ENCODE measurements at places on chromosomes 12 and 14. TPM values are rescaled to one million over a fixed set of nuclear protein-coding genes. Genes with fewer than 3 reads are reported as not detected.

Gene EPYC
- not detected for total RNA-seq

Gene PPM1A
- total RNA-seq = 50.2 TPM

Gene HPD
- 1.8 TPM for total RNA-seq

Gene PTPRQ
- total RNA-seq = 9.8 TPM

Gene RNASE7
- total RNA-seq = not detected

GRCh38 chr14:54168489-54168888 is 211.9 kb upstream of the BMP4 start:
- no peak for DNase-seq

DNA sequence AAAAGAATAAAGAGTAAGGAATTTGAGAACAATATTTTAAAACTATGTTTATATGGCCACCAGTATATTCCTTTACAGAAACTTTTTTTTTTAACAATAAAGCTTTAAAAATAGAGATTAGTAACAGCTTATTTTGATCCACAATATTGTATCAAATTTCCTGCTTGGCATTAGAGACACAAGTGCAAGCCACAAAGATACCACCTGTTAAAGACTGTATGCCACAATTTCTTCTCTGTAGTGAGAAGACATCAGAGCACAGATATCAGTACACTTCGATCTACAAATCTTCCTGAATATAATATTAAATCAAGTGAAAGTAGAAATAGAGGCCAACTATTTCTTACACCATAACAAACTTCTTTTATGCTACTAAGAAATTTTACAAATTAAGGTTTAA is 68.0 kb downstream of the GALNT4 start:
- DNase-seq = no peak

GRCh38 chr14:56760164-56760914 is 49.9 kb downstream of the OTX2 start:
- DNase-seq = no peak

- no peak for DNase-seq
These were observed 257.8 kb downstream of the DPF3 start for GRCh38 chr14:72636094-72636493.

DNA sequence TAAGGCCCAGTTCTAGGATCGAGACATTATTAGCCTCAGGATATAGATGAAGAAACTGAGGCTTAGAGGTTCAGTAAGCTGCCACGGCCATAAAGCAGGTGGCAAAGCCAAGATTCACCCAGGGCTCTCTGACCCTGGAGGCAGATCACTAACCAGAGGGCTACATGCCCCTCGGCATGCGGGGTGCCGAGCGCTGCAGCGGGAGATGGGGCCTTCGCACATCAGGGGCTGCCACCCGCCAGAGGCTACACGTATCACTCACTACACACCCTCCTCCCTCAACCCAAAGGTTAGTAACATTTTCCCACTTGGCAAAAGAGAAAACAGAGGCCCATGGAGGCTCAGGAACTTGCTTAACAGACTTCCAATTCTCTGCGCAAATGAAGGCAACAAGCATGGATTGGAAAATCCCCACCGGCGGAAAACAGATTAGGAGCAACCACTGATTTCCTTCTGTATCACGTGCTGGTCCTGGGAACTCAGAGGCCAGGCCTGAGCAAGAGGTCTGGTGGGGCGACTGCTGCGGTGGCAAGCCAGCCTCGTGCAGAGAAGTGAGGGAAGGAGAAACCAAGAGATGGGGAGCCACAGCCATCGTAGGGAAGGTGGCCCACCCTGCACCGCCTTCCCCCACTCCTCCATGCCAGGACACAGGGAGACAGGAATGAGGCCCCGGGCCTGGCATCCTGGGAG is 6.0 kb downstream of the CCDC85C start:
- DNase-seq = no peak

- no peak for DNase-seq
These were observed 3.8 kb downstream of the USP15 start for GRCh38 chr12:62263966-62264365.

DNA sequence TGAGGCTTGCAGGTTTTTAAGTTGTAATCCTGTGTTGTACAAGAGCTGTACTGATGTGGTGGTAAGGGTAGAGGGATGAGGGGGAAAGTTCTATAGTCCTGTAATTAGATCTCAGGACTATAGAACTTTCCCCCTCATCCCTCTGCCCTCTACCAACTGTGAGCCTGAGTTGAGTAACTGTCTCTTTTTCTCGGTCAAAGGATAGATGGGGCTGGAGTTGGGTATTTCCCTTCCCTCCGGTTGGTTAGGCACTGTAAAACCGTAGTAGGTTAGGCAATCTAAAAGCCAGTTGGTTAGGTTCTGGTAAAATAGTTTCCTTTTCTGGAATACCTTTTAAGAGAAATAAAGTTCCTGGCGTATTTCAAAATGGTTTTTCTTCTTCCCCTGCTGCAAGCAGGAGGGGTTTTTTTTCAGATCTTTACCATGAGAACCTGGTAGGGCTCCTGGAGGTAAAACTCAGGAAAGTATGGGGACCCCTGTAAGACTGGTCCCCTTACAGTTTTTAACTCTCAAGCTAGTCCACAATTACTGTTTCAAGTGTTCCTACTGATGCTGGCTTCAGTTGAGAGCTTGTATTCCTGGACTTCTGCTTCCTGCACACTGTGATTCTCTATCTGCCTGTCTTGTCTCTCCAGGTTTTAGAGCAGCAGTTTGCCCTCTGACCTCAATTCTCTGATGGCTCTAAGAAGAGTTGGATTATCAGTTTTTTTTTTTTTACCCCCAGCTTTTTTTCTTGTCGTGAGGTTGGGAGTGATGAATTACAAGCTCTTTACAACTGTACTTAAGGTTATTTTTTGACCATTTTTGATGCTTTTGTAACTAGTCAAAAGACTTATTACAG is 58.7 kb downstream of the FUT8 start:
- DNase-seq = no peak

DNA sequence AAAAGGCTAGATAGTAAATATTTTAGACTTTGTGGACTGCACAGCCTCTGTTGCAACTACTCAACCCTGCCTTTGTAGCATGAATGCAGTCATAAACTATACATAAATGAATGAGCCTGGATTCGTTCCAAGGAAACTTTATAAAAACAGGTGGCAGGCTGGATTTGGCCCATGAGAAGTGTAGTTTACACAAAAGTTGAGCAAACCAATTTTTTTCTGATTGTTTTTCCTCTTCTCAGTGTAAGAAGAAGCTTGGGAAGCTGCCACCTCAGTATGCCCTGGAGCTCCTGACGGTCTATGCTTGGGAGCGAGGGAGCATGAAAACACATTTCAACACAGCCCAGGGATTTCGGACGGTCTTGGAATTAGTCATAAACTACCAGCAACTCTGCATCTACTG is 9.5 kb downstream of the OAS1 start:
- DNase-seq = no peak

GRCh38 chr14:29521526-29522137 is 406.0 kb downstream of the PRKD1 start:
- no peak for DNase-seq

- DNase-seq = no peak
These were observed 11.7 kb downstream of the ITPR2 start for GRCh38 chr12:26821212-26821701.

DNA sequence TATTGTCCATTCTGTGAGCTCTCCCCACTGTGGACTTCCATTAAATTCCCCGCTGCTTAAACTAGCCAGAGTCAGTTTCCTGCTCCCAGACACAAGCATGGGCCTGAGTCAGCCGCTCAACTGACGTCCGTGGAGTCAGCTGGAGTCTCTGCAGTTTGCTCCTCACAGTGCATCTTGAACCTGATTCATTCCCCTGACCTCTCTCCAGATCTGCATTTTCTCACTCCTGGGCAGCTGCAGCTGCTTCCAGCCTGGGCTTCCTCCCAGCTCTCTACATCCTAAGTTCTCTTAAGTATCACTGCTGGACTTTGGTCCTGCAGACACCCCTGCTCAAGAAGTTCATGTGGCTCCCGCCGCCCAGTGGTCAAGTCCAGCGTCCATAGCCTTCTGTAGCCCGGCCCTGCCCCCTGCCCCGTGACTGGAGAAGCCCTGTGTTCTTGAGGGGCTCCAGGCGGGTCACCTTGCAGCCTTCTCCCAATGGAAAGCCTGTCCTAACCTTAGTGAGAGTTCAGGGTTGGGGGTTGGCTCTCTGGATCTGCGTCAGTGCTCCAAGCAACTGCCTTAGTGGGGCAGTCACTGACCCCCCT is 20.0 kb downstream of the NFKBIA start:
- no peak for DNase-seq

Measured in upper lobe of right lung (tissue), 1 donor.